ENCODE measurements at places on chromosomes 16 and 17.

DNA sequence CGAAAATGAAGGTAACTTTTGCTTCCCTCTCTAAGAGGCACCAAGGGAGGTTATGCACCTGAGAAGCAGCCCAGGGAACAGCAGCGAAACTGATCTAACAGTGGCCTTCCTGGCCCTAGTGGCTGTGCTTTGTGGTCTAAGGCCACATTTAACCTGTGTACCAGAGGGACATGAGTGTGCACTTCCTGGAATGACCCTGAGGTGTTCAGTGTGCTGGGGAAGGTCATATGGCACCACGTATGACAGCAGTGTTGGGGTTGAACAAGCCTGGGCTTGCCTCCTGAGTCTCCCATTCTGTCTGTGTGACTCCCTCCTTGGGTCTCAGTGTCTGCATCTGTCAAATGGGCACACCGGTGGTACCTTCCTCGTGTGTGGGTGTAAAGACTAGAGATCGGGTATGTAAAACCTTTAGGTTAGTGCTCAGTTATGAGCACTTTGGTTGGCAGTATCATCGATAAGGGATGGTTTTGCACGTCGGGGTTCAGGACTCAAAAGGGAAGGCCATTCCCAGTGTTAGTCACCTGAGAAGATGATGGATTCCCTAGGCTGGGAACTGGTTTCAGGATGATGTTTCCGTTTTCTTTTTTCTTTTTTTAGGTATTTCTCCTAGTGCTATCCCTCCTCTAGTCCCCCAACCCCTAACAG, 31.9 kb downstream of the PLCG2 start:
- no peak for DNase-seq

- peak; percentile 44 for DNase-seq
Measured at GRCh38 chr17:81733507-81734404, 21.7 kb downstream of the SLC25A10 start.

DNA sequence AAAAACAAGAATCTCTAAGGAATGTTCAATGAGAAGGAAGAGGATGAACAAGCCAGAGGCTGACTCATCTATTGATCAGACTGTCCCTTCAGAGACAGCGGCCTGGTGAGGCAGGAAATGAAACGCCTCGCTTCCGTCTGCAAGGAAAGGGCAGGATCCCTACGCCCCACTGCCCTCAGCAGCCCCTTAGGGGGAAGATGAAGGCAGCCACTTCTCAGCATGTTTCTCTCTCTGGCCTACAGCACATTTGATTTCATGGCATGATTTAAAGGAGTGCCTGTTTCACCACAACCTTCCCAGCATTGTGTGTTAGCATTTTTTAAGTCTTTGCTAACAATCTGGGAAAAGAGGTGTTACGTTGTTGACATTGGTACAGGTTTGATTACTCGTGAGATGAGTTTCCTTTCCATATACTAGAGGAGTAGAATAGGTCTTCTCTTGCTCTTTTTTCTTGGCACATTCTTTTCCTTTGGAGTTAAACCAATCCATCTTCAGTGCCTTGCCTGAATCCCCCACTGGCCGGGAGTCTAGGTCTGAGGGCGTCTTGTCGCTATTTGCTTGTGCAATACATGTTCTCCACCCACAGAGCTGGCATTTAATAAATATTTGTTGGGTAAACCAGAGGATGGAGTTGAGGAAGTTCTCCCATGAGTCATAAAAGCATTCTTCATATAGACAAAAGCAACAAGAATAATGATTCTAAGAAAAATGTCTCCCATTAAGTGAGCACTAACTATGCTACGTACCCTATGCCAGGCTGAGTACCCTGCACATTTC, 47.4 kb downstream of the RBFOX3 start:
- no peak for DNase-seq

DNA sequence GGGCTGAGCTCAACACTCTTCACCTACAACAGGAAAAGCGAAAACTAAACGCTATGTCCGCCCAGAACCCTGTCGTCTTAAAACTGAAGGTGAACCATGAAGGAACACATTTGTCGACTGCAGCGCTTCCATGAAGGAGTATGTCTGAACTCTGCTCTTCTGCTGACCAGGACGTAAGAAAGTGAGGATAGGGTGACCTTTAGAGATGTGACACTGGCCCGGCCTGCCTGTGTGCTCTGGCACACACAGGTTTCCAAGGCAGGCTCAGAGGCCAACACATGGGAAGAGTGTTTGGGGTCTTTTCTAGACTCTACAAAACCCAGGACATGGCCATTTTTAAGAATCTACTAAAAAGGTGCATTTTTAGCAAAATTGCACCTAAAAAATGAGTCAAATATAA, 21.1 kb downstream of the MARF1 start:
- DNase-seq: no peak

GRCh38 chr17:82435601-82436583, 14.7 kb downstream of the CYBC1 start:
- no peak for DNase-seq

DNA sequence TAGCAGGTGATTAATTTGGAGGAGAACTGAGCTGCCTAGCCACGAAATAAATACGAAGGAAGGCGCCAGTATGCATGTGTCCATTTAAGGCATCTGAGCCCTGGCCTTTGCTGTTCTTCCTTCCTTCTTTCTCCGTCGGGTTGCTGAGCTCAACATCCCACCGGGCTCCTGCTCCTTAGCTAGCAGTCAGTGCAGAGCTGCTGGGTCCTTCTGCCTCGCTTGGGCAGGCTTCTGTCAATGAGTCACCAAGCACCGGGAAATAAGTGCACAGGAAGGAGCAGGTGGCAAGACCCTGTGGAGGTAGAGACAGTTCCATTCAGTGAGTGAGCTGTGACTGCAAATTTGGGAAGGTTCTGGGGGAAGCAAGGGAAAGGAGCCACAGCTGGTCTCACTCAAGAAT, 120.7 kb downstream of the CCDC182 start:
- DNase-seq: no peak
